Type B pancreatic cell (in vitro differentiated cells): ENCODE measurements at places on chromosomes 4 and X. TPM values are rescaled to one million over a fixed set of nuclear protein-coding genes. Genes with fewer than 3 reads are reported as not detected.
A peak's percentile ranks its signal among the peaks of the same experiment; 100 is the strongest.

Gene WDR17
- 5.2 and 6.1 TPM in 2 replicates for total RNA-seq

DNA sequence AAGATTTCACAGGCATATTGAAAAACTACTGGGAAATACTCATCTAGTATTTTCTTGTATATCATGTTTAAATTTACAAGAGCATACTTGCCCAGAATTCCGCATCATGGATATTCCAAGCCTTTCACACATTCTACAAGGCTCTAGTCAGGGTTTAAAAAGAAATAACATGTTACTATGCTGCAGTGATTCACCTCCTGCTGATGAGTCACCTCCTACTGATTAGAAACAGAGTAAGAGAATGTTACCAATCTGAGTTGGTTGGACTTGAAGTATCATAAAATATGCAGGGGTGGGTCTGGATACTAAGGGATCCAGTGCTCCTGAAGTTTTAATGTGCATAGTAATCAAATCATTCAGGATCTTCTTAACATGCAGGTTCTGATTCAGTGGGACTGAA lies 192.0 kb upstream of the ANK2 start:
- no peak for DNase-seq

Gene FRAS1
- 33.1 and 37.7 TPM in 2 replicates for total RNA-seq

Gene ENPP6
- 0.51 TPM in 1 of 2 replicates, not detected in the other for total RNA-seq

DNA sequence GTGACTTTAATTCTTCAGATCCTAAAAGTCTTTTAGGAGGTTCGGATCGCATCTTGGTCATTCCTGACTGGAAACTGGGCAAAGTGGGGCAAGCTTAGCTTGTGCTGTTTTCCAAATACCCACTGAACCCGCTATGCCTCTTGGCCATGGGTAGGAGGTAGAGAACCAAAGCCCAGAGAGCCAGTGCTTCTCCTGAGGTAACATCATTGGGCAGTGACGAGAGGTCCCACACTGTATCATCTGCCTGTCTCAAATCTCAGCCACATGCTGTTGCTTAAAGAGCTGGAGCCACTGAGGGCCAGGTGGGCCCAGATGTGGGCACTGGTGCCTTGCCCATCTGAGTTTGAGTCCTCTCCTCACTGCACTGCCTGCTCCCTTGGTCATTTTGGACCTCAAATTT lies 68.2 kb downstream of the SLC2A9 start:
- DNase-seq = no peak

Gene CORIN
- 1.5 and 34.6 TPM in 2 replicates for total RNA-seq

- DNase-seq = no peak
Observed at GRCh38 chr4:108544481-108544880, 75.9 kb upstream of the RPL34 start.

DNA sequence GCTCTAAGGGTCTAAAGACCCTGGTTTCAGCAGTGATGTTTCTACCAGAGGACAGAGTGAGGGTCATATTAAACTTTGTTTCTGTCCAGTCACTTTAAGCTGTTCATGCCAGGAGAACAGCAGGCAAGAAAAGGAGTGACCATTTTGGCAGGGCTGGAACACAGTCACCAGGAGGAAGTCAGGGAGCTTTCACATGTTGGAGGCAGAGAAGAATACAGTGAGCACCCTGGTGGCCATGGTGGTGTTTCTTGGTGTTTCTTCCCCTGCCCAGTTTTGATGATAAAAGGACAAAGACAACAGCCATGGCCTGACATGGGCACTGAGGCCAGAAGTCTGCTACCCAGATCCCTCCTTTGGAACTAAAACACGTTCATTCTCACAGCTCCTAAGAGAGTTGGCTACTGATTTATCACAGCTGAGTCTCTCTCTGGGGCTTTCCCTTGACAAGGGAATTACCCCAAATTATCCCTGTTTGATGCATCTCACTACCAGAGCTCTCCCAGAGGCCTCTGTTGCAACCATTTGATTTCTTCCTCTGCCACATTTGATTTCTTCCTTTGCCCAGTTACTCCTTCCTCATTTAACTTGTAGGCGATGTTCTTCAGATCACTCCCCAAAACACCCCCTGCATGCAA lies 106.4 kb upstream of the NWD2 start:
- DNase-seq = no peak

Gene USP17L11
- not detected in 2 replicates for total RNA-seq

DNA sequence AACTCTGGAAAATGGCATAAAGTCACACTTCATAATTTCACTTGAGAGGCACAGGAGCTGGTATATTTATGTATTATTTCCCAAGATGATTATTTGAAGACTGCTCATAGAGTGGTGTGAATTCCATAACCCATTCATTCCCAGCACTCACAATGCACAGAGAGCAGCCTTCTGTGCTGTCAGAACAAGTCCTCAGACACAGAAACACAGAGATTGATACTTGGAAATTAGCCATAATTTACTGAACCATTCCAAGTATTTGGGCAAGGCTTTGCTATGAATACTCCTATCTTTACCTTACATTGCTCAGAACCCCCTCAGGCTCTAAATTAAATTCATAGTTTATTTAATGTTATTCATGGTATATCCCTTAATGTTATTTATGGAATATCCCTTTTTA lies 53.6 kb downstream of the PABPC4L start:
- no peak for DNase-seq

Gene RTL9
- 0.39 and 0.45 TPM in 2 replicates for total RNA-seq

DNA sequence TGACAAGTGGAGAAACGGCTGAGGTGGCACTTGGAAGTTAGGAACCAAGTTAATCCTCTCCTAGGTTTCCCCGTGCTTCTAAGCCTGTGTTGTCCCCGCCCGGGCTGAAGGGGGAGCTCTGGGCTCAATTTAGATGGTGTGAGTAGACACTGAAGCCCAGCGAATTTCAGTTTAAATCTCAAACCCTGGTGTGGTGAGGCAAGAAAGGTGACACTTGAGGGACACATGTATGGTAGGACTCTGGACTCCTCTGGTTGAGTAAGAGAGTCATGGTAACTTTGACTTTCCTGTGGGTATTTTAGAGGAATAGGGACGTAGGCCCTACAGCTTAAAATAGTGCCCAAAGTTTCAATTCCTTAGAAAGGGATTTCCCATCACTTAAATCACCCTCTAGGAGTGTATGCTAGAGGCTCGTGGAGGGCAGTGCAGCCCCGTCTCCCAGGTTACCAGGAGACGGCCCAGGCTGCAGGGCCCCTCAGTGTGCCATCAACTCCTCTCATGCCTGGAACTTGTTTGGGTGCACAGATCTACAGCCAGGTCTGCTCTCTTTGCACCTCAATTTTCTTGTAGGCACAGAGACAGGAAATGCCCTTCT lies 24.0 kb downstream of the HAND2 start:
- peak; percentile 62 for DNase-seq

DNA sequence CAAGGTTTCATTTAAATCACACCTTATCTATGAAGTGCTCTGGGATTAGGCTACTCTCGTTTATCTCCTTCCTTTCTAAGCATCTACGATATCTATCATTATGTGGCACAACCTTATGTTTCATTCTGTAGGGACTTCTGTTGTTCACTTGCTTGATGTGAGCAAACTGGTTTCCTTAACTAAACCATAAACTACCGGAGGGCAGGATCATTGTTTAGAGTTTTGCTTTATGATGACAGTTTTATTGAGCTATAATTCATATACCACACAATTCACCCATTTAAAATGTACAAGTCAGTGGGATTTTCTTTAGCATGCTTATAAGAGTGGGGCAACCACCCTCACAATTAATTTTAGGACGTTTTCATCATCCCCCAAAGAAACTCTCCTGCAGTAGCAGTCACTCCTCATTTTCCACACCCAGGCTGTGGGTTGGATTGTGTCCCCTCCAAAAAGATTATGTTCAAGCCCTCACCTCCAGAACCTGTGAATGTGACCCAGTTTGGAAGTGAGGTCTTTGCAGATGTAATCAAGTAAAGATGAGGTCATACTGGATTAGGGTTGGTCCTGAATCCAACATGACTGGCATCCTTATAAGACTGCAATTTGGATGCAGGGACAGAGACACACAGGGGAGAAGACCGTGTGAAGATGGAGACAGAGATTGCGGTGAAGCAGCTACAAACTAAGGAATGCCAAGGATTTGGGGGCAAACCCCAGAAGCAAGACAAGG lies 42.1 kb upstream of the SH3RF1 start:
- DNase-seq = no peak
